ENCODE measurements at places on chromosomes 16 and 17.

DNA sequence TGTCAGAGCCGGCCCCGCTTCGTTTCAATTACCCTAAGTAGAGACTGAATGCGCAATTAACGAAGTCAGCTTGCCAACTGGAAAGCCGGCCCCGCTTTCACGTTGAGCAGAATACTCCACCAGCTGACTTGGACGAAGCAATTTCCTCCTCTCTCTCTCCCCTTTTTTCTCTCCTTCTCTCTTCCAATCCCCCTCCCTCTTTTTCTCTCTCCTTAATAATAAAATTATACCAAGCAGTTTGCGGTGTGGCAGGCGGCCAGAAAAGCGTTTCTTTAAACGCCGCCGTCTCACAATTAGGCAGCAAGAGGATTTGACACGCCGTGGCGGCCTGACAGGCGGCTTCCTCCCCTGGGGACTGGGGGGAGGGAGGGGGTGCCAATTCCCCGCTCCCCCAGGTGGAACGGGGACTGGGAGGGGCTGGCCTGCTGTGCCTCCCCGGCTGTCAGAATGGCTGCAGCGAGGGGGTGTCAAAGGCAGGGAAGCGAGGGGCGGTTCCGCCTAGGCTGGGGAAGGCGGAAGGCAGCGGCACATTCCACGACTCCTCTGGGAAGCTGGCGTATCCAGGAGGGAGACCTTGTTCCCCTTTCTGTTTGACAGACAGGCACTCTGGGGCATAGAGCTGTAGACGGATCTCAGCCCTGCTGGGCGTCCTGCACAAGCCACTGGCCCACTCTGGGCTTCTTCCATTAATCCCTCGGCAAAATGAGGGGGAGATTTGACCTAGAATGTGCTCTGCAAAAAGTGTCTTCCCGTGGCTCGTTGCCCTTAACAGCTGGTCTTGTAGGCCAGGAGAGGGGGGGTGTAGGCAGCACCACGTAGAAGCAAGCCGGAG lies 52.7 kb downstream of the SREBF1 start:
- peak; percentile 59 for DNase-seq

DNA sequence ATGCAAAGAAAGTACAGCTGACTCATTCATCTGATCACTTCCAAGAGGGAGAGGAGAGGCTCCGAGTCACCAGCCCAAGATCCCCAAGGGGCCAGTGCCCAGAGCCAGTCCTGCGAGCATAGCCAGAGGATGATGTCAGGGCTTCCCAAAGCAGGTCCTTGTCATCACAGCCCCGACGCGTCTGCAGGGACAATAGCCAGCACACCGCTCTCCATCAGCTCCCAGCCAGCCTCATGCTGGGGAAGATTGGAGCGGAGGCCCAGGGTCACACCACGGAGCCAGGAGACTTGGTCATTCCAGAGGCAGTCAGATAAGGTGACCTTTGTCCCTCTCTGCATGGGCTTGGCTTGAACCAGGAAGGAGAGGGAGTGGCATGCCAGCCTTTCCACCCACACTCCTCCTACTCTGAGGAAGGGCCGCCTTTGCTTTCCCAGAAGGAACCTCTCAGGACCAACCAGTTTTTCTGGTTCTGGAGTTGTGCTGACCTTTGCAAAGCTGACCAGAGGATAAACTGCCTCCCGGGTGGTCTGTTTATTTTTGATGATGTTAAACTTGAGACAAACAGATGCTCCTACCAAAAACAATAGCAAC lies 58.3 kb upstream of the ARHGAP44 start:
- DNase-seq: no peak

DNA sequence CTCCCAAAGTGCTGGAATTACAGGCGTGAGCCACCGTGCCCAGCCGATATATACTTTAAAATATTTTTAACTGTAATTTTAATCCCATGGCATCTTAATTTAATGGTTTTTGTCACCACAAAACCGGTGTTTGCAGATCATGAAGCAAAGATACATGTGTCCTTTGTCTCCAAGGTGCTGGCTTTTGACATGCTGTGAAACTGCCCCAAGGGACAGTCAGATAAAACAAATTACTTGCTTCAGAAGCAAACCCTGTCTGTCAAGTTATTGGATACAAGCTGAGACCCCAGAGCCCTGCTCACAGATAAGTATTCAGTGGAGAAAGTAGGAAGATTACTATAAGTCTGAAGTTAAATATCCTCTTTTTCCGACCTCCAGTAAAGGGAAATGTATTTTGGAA lies 39.8 kb downstream of the ARL4D start:
- no peak for DNase-seq

GRCh38 chr16:84132527-84133285 lies 12.3 kb downstream of the HSDL1 start:
- DNase-seq: no peak

- DNase-seq: no peak
Measured at GRCh38 chr16:22813948-22814710, at the start of gene HS3ST2. HS3ST2 (plus strand) TSS chr16:22814162; CDS start chr16:22814611, 449 bp downstream.

DNA sequence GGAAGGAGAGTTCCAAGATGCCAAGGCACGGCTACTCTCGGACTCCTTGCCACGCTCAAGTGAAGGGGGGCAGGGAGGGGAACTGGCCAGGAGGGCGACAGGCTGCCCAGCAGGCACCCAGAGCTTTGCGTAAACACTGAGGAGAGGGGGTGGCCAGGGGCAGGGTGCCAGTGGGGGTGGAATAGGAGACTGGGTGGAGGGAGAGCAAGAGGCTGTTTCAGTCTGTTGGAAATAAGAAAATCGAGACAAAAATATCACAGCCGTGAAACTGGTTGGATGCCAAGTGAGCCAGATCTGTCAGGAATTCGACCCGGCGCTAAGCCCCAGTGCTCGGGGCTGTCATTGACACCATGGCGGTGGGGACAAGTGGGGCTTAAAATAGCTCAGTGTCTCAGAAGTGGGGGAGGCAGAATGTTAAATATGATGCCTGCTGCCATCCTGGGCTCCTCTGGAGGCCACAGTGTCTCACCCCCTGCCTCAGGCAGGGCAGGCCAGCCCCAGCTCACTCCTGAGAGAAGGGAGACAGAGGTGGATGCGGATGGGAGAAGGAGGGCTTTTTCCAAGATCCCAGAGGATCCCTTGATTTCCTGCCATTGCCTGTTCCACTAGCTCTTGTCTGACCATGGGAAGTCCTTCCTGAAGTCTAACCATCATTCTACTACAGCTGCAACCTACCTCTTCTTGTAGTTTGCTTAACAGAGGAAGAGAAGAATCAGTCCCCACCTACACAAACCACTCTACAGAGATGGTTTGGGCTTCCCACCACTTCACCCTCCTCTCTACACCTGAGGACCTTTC lies 9.5 kb downstream of the PNMT start:
- DNase-seq: no peak

DNA sequence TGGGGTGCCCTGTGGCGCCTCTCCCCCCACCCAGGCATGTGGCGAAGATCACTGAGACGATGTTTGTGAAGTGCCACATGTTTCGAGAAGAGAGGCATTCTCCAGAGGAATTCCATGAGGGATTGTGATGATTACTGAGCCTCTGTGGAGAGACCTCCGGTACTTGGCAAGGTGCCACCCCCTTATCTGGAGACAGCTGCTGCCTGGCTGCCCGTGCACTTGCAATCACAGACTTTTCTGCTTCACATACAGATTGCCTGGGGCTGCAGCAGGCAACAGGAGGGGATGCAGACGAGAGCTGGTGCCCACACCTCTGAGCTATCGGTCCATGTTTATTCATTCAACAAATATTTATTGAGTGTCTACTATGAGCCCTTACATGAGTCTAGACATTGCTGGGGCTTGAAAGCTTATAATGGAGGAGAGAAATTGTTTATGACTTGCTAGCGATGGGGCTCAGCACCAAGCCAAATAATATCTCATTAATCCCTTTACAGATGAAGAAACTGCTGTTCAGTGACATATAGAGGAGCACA lies 317.2 kb upstream of the ZFHX3 start:
- no peak for DNase-seq

DNA sequence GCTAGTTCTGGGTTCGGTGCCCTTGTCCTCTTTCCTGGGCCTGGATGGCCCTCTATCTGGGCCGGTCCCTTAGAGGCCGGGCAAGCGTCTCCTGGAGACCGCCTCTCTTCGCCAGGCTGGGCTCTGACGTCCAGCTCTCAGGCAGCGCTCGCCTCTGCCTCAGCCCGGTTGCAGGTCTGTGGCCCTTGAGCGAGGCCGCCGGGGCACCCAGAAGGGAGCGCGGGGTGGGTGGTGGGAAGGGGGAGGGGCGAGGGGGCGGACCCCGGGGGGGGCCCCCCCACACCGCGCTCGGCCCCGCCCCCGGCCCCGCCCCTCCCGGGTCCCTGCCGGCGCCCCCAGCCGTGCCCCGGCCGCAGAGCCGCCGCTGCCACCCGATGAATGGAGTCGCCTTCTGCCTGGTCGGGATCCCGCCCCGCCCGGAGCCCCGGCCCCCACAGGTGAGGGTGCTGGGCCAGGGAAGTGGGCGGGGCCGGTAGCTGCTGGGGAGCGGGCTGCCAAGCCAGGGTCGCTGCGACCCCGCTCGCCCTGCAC lies at the start of gene ARHGAP23:
Gene ARHGAP23, plus strand, starts transcription at position 353 of the 531 bp plus-strand sequence. Its CDS starts 22 bp downstream, at position 375.
- DNase-seq: peak; percentile 40

- peak; percentile 39 for DNase-seq
Measured at GRCh38 chr16:89363621-89364393, 126.6 kb downstream of the ANKRD11 start.

- DNase-seq: no peak
Measured at GRCh38 chr17:63645775-63646487, 23.7 kb downstream of the MAP3K3 start.

DNA sequence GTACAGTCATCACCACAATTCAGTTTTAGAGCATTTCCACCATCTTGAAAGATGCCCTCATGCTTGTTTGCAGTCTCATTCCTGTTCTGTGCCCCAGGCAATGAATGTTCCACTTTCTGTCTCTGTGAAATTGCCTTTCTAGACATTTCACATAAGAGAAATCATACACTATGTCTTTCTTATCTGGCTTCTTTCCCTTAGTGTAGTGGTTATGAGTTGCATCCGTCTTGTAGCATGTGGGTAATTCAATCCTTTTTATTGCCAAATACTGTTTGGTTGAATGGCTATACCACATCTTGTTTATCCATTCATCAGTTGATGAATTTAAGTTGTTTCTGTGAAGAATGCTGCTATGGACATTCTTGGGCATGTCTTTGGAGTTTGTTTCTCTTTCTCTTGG lies 132.5 kb upstream of the PLCG2 start:
- no peak for DNase-seq

DNA sequence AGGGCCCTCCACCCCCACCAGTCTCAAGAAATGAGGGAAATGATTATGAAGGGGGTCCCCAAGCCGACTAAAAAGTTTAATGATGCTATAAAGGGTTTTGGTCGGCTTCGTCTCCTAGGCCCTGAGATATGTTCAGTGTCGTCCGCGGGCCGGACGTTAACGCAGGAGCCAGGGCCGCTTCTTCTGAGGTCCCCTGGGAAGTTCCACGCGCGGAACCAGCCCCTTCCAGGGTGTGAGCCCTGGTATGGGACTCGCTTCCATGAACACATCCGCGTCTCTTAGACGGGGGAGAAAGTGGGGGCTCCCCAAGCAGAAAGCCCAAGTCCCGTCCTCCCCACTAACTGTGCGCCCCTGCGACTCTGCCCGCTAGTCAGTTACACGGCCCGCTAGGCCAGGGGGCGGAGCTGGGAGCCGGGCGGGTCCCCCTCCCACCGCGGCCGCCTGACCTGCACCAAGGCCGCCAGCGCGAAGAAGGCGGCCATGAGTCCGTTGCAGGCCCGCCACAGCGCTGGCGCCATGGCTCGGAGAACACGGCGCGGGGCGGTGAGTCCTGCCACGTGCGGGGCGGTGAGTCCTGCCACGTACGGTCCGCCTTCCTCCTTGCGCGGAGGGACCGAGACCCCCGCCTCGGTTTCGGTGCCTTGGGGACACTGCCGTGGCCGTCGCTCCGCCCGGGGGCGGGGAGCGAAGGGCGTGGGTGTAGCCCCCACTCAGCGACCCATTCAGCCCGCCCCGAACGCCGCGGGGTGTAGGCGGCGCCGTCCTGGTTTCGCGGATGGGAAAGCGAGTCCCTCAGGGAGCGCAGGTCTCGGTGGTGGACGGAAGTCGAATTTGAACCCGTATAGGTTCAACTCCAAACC lies at the start of gene TMEM220:
Gene TMEM220, minus strand, starts transcription at position 690 of the 860 bp plus-strand sequence. Its CDS starts 172 bp downstream, at position 518.
- DNase-seq: peak; percentile 46

DNA sequence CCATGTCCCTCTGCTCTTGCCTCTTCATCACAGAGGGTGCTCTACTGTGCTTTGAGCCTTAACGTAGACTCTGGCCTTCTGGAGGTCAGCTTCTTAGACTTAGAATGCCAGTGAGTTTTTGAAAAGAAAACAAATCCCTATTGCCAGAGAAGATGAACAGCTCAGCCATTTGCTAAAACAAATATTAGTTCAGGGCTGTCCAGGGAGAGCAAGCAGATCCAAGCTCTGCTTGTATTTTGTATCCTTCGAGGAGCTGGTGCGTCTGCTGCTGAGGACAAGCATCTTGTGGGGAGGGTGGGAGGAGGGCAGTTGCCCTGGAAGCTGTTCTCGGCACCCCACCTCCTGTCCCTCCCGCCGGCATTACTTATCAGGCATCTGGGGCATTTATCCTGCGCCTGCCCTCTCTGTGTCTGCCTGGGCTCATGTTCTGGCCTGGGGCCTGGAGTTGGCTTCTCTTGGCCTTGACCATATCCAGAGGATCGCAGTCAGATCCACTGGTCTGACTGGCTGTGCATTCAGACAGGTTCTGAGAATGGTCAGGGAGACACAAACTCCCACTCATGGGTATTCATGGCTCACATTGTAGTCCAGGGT lies 173.1 kb upstream of the NLRP1 start:
- no peak for DNase-seq

DNA sequence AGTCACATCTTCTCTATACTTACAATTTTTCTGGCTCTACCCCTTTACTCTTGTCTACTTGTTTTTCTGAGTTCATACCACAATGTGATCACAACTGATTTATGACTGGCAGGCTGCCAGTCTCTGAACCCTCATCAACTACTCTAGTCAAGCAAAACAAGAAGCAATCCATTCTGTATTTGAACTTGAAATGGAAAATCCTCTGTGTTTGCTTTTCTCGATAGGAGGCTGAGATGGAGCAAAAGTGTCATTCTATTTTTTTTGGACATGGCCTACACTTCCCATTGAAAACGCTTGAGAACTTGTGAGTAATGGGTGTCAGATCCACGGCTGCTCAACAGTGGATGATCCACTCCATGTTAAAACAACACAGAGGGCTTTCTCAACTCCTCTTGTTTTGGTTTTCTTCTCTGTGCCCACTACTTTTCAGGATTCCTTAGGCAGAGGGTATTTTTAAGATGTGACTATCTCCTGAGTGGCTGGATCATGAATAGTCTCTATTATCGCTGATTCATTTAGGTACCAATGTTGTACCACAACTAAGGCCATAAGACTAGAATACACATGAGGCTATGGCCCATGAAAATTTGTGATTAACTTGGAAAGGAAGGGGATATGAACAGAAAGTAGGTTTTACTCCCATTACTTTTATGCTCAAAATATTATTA lies 11.7 kb downstream of the TMEM100 start:
- DNase-seq: no peak

- no peak for DNase-seq
Measured at GRCh38 chr17:82489117-82489516, 30.4 kb upstream of the FOXK2 start.

GRCh38 chr16:55369151-55369550 lies 45.1 kb downstream of the IRX6 start:
- DNase-seq: no peak

GRCh38 chr17:63156986-63157385 lies 191.0 kb downstream of the TANC2 start:
- no peak for DNase-seq

Data from CD4-positive, alpha-beta T cell treated with Interferon gamma for 1 hour (primary cell).